ENCODE measurements at places on chromosomes 2 and 18. TPM values are rescaled to one million over a fixed set of nuclear protein-coding genes. Genes with fewer than 3 reads are reported as not detected.

GRCh38 chr18:26442126-26442525, 106.2 kb downstream of the KCTD1 start:
- DNase-seq: peak; percentile 59

DNA sequence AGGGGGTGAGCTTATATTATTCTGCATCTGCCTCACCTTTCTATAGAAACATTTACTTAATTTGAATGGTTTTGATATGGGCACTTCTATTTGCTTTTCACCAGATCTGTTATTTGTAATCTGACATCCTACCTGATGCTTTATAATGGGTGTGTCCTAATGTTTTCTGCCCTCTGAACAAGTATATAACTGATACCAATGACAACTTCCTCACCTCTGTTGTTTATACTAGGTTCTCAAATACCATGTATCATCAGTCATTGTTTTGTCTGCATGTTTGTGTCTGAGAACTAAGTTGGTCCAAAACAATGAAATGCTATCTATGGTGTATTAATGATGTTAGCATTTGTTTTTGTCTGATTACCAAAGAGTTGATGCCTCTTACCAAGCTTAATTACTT, 45.8 kb downstream of the ITGA6 start:
- no peak for DNase-seq

DNA sequence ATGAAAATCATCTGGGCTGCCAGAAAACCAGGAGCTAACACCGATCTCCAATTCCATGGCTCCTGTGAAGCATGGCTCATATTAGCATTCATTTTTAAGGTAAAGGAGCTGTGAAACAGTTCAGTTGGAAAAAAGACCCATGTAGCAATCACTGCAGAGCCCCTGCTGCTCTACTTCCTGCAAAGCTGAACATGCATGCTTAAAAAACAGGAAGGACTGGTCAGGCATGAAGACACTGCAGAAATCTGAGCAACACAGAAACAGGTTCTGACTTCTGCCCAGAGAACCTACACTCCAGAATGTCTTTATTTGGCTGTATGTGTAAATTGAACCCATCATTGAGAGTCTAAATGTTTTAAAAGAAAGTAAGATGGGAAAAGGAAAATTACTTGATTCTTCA, 950.6 kb downstream of the DCDC2C start:
- no peak for DNase-seq

- peak; percentile 84 for DNase-seq
Observed at GRCh38 chr2:27754138-27754588, 17.4 kb upstream of the MRPL33 start.

DNA sequence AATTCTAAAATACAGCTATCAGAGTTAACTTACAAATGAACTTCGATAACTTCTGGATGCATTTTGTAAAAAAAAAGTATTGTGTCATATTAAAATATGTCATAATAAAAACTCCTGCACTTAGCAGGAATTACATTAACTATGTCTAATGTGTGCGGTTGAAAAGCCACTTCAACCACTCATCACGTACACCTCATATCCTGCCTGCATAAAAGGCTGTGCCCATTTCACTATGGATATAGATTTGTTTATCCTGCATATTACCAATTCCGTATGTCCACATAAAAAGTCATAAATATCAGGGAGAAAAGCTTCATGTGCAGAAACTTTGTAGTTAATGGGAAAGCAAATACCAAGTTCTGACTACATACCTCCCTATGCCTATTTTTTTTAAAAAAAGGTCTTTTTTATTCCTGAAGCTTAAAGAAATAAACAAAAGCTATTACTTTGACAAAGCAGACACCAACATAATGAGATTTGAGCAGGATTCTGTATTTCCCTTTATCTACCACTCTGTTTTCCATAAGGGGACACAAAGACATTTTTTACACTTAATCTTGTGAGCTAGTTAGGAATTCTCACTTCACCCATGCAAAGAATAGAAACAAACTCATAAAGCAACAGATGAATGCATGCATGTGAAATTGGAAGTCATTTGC, 96.1 kb downstream of the PPP1R1C start:
- DNase-seq: no peak

- no peak for DNase-seq
Observed at GRCh38 chr2:130365963-130366362, 10.1 kb downstream of the PTPN18 start.

GRCh38 chr2:215839309-215839708, 174.0 kb downstream of the MREG start:
- no peak for DNase-seq

DNA sequence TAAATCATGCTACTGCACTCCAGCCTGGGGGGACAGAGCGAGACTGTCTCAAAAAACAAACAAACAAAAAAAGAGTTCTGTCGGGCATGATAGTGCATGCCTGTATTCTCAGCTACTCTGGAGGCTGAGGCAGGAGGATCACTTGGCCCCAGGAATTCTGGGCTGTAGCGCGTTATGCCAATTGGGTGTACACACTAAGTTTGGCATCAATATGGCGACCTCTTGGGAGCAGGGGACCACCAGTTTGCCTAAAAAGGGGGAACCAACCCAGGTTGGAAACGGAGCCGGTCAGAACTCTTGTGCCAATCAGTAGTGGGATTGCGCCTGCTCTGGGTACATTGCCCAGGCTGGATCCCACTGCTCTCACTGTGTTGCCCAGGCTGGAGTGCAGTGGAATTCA, 49.7 kb downstream of the SDC1 start:
- no peak for DNase-seq

DNA sequence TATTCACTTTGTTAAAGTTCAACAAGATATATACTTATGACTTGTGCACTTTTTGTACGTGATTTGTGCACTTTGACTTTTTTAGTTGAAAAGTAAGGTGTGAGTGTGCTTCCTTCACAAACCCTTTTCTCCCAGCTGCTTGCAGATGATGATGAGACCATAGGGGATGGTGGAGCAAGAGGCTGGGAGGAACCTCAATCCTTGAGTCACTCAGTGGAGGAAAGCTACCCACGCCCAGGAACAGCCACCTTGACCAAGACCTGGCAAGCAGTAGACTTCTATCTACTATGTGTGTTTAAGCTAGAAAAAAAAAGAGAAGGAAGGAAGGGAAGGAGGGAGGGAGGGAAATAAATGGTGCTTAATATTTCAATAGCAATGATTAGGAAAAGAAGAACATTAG, 25.2 kb upstream of the TAF1B start:
- DNase-seq: no peak

- DNase-seq: no peak
Observed at GRCh38 chr2:240819858-240820606, at the start of gene KIF1A. Gene KIF1A, minus strand, starts transcription at chr2:240820219. Its CDS starts 22,467 bp downstream, at chr2:240797752.

GRCh38 chr2:238897122-238897880, 49.4 kb downstream of the TWIST2 start:
- DNase-seq: no peak

The SLC14A1 gene
- total RNA-seq: 5.6 TPM

The AMER3 gene
- not detected for total RNA-seq

The KIF5C gene
- not detected for total RNA-seq

The MARCHF4 gene
- total RNA-seq: 0.57 TPM

The KIAA2012 gene
- not detected for total RNA-seq

The UGT1A3 gene
- not detected for total RNA-seq

The EML6 gene
- total RNA-seq: 0.49 TPM

The MDH1B gene
- 0.81 TPM for total RNA-seq

The CLIP4 gene
- 73.5 TPM for total RNA-seq
